ENCODE measurements at places on chromosomes 5 and 9.

- DNase-seq = no peak
Observed at GRCh38 chr9:130473566-130473965, 28.8 kb downstream of the ASS1 start.

- no peak for DNase-seq
Observed at GRCh38 chr9:31776471-31776870, 608.0 kb upstream of the ACO1 start.

DNA sequence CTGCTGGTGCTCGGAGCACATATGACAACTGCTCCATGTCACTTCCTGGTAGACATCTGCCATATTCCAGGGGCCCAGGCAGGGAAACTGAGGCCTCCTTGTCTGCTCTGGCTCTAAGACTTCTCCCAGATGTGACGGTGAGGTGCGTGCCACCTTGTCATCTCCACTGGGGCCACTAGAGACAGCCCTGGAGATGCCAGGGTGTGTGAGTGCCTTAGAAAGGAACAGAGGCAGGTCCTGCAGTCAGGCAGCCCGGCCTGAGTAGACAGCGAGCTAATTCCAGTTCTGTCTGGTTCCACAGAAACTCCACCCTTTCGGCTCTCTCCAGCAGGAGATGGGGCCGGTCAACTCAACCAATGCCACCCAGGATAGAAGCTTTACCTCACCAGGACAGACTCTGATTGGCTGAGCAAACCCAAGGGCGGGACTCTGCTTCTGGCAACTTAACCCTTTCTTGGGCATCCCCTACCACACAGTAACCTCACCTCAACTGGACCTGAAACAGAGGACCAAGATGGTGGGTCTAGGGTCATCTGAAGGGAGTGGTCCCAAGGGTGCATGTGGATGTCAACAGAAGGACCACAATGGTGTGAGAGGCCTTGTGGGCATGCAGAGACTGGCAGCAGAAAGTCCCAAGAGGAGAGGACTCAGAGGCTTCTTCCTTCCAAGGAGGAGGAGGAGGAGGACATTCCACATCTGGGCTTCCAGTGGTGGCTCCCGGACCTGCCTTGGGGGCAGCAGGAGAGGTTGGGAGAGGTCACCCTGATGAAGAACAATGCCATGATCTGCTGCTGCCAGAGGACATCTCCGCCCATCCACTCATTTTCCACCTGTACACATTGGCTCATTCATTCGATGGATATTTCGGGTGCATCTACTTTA lies 77.7 kb downstream of the RGS3 start:
- DNase-seq = no peak

DNA sequence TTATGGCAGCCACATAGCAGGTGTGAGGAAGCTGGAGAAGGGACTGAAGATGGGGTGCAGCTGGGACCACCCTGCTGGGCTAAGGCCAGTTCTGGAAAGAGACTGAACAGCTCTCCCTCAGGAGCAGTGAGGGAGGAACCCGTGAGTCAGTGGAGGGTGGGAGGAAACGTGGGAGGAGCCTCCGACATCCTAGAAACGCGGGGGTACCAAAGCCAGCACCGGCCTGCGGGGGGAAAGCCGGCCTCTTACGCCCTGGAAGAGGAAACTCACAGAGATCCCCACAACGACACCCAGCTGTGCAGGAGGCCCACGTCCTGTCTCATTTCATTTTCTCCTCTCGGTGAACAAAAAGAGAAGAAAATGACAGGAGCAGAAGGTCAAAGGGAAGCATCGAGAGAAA lies 185.8 kb upstream of the IRX4 start:
- DNase-seq = no peak

GRCh38 chr5:160843240-160843639 lies 8.8 kb downstream of the ATP10B start:
- DNase-seq = no peak

- no peak for DNase-seq
Observed at GRCh38 chr5:171599957-171600612, 180.6 kb downstream of the FGF18 start.

DNA sequence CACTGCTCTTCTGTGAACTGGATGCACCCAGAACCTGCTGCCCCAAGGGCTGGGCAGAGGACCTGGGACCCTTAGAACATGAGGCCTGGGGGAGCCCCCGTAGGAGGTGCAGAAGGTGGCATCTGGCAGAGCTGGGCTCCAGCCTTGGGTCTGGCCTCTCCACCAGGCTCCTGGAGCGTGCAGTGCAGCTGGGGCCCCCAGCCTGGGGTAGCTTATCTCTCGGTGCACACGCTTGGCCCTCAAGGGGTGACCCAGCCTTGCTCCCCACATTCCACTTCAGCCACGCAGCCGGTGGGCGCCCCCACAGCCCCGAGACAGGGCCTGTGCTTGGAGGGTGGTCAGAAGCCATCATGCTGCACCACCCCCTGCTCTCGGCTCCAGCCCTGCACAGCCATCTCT lies 5.6 kb upstream of the NR5A1 start:
- no peak for DNase-seq

GRCh38 chr9:127011772-127012171 lies 97.2 kb downstream of the RALGPS1 start:
- DNase-seq = no peak

DNA sequence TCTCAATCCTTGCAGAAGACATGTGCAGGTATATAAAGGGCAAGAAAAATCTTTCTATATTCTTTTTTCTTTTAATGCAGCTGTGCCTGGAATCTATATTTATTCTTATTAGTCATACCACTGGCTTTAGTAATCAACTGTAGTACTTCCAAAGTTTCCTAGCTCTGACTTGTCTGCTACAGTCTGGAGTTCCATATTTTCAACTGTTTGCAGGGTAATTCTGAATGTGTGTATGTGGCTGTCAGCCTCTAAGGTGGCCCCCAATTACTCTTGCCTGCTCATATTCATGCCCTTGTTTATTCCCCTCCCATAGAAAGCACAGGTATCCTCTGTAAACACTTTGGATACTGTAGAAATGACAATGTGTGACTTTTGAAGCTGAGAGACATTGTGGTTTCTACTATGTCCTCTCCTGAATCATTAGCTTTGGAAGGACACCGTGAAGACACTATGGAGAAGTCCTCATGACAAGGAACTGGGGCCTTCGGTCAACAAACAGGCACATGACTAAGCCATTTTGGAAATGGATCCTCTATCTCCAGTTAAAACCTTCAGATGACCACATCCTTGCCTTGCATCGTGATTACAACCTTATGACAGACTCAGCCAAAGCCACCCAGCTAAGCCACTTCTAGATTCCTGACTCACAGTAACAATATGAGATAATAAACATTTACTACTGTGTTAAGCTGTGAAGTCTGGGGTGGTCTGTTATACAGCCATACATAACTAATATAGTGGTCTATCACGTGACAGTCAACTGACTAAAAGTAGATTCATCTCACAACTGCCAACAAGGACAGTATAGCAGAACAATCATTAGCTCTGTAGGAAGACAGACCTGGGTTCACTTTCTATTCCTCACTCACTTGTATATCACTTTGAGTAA lies 49.5 kb upstream of the SUSD1 start:
- no peak for DNase-seq

GRCh38 chr9:135032041-135032835 lies 55.2 kb upstream of the OLFM1 start:
- no peak for DNase-seq

GRCh38 chr5:55601204-55601618 lies 66.4 kb upstream of the PLPP1 start:
- DNase-seq = no peak

DNA sequence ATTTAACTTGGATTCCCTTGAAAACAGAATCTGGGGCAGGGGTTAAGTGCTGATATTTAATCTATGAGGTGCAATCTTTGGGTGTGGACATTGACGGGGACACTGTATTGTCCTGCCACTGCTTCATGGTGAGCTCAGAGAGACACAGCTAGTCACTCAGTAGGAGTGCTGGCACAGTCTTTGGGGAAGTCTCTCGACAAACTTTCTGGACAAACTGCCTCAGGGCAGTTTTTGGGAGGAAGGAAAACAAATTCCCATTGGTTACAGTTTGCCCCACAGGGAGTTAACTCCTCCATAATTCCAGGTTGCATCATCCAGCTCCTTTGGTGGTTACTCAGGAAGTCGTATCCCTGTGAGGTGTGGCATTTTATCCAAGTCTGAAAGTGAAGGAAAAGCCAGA lies 17.9 kb downstream of the HNRNPK start:
- no peak for DNase-seq

DNA sequence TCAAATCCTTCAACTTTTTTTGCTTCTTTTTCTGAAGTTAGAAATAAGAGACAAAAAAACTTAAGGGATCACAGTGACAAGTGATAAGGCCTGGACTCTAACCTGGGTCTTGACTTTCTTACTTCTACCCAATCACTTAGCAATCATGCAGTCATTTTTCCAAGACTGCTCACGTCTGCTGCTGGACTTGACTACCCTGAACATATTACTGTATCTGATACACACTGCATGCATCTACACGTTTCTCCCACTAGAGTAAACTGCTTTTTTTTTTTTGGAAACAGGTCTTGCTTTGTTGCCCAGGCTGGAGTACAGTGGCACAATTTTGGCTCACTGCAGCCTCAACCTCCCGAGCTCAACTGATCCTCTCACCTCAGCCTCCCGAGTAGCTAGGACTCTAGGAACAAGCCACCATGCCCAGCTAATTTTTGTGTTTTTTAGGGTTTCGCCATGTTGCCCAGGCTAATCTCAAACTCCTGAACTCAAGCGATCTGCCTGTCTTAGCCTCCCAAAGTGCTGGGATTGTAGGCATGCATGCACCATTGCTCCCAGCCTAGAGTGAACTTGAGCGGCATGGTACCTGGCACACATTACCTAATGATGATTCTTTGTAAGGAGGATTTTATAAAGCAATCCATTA lies 7.4 kb downstream of the PLIN2 start:
- no peak for DNase-seq

- DNase-seq = no peak
Observed at GRCh38 chr5:116671211-116671736, 96.7 kb upstream of the SEMA6A start.

- DNase-seq = no peak
Observed at GRCh38 chr5:94551858-94552257, 66.5 kb downstream of the KIAA0825 start.

GRCh38 chr9:36764364-36765076 lies 191.8 kb downstream of the MELK start:
- no peak for DNase-seq

- no peak for DNase-seq
Observed at GRCh38 chr5:67695369-67695768, 498.8 kb upstream of the CD180 start.

- DNase-seq = no peak
Observed at GRCh38 chr5:168944004-168944403, 356.9 kb downstream of the SLIT3 start.

- DNase-seq = no peak
Observed at GRCh38 chr9:109974143-109974917, 194.3 kb downstream of the PALM2AKAP2 start.

DNA sequence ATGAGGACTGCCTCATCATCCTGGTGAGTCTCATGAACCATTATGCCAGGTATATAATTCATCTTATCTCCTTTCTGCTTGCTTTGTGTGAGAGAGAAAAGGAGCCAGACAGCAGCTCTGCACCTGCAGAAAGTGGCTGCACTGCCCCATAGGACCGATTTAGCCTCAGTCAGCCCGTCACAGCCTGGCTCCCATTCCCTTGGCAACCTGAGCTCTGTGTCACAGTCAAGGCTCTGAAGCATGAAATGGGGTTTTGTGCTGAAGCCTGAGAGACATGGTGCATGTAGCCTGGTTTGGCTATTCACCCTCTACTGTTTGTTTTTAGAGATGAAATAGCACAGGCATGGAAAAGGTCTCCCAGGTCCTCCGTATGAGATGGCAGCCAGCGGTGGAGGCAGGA lies 198.3 kb downstream of the KCTD16 start:
- DNase-seq = no peak

GRCh38 chr9:109639674-109640579 lies 140.1 kb upstream of the PALM2AKAP2 start:
- DNase-seq = no peak

DNA sequence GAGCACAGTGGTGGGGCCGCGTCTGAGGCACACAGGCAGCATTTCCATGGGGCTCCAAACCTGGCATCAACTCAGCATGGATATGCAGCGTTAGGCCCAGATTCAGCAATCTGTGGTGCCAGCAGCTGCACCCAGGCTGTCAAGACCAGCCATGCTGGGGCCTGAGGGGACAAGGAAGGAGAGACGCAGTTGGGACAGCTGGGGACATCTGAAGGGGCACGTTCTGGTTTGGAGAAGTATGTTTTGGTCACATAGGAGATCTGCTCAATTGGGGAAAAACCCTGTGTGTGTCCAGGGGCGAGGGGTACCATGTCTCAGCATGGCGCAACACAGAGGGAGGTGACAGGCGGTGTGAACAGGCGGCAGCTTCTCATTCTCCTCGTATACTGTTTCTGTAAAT lies 66.6 kb upstream of the ECM2 start:
- DNase-seq = no peak

DNA sequence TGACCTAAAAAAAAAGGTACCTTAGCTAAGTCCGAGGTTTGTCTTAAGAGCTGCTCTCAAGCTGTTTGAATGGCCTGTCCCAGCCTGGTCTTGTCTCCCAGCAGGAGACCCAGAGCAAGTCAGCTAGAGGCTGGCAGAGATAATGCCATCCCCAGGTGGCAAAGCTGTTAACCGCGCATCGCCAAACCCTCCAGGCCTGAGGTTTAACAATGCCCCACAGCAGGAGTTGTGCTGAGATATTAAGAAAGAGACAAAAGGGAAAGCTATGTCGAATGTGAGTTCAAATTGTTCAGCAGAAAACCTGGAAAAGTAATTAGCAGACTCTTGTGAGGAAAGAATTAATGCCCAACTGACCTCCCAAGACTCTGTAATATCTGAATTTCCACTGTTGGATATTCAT lies 187.1 kb downstream of the FSTL4 start:
- no peak for DNase-seq

DNA sequence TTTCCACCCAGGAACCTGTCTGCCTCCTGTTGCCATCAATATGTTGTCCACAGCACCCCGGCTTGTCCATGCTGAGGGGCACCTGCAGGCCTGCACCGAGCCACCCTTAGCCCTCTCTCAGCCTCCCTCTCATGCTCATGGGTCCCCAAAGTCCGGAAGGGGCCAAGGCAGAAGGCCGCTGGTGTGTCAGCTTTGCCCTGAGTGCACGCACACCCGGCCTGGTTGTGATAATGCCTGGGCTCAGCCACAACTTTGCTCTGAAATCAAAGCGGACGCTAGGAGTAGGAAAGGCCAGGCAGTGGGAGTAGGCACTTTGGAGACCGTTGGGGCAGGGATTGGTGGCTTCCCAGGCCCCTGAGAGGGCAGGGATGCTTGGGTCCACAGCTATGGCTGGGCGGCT lies 201.8 kb upstream of the NUDT12 start:
- no peak for DNase-seq

DNA sequence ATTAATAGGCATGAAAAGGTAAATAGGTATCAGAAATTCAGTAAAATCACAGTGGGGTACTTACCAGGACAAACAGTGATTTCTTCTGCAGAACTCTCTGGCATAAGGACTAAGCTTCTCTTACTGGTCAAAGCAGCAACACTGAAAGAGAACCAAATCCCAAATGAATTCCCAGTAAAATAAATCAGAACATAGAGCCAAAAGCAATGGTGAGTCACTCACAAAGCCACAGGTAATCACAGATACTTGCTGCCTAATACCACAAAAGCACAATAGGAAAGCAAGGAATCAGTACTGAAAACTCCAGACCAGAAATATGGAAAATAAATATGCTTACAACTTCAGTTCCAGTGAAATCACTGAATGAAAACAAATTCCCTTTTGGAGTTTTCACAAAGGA lies 50.7 kb downstream of the UIMC1 start:
- DNase-seq = no peak

GRCh38 chr5:100691548-100691947 lies 156.4 kb downstream of the FAM174A start:
- DNase-seq = no peak

Measured in stimulated activated CD8-positive, alpha-beta memory T cell treated with anti-CD3 and anti-CD28 coated beads, Interleukin-4, amount 100 ng/mL, for 4 hours (primary cell).